AG09309 (cell line): ENCODE measurements at places on chromosomes 16 and 17.

DNA sequence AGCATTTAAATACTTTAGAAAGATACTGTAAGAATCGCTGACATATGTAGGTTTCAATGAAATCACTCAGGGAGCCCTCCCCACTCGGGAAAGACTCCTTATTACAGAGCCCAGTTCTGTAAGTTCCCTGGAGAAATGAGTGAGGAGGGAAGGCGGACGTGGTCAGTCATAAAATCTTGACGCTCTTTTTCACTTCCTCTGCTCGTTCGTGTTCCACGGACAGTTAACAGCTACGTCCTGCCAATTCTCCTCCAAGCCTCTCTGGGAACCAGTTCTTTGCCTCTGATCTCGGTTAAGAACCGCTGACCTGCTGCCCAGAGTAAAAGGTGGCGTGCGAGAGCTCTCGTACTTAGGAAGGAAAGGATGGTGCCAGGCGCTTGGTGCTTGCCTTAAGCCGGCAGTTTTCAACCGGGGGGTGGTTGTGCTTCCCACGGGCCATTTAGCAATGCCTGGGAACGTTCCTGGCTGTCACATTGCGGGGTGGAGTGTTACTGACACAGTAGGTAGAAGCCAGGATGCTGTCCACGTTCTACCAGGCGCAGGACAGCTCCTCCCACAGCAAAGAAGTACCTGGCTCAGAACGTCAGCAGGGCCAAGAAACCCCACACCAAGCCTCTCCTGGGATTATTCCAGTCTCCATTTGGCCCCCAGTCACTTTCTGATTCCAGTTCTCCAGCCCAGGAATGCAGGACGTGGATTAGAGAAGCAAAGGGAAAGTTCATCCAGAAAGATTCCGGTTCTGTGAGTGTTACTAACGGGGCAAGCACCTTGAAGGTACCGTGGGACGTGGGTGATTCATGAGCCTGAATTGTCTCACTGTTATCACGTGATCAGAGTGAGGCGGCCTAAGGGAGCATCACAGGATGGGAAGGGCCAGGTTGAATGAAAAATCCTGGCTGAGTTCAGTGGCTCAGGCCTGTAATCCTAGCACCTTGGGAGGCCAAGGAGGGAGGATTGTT lies 87.7 kb downstream of the MRM3 start:
- DNase-seq: peak; percentile 77

- no peak for DNase-seq
These were observed 42.0 kb downstream of the PLD6 start for GRCh38 chr17:17164156-17164555.

DNA sequence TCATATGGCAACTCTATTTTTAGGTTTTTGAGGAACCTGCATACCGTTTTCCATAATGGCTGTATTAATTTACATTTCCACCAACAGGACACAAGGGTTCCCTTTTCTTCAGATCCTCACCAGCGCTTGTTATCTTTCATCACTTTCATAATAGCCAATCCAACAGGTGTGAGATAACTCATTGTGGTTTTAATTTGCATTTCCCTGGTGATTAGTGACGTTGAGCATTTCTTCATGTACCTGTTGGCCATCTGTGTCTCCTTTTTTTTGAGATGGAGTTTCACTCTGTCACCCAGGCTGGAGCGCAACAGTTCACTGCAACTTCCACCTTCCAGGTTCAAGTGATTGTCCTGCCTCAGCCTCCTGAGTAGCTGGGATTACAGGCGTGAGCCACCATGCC lies 36.2 kb upstream of the ABCC3 start:
- DNase-seq: no peak

DNA sequence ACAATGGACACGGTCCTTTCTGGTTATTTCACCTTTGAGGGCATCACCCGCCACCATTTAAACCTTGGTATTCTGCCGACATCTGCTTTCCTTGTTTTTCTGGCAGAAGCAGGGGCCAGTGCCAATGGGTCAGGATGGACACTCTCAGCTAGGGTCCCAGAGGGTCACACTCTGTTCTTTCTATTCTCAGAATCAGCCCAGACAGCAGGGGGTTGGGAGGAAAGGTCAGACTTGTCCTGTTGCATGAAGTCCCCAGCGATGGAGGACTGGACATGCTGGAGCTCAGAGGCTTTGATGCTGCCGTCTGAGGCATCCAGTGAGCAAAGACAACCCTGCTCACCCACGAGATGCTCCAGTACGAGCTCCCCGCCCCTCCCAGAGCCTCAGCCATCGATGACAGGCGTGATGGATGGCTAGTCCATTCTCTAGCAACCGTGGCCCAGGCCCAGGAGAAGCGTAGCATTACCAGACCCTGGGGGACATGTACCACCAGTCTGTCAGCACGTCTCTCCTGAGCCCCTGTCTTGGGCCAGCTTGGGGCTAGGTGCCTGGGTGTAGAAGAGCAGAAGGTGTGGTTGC lies 62.0 kb downstream of the FOXL1 start:
- DNase-seq: no peak

DNA sequence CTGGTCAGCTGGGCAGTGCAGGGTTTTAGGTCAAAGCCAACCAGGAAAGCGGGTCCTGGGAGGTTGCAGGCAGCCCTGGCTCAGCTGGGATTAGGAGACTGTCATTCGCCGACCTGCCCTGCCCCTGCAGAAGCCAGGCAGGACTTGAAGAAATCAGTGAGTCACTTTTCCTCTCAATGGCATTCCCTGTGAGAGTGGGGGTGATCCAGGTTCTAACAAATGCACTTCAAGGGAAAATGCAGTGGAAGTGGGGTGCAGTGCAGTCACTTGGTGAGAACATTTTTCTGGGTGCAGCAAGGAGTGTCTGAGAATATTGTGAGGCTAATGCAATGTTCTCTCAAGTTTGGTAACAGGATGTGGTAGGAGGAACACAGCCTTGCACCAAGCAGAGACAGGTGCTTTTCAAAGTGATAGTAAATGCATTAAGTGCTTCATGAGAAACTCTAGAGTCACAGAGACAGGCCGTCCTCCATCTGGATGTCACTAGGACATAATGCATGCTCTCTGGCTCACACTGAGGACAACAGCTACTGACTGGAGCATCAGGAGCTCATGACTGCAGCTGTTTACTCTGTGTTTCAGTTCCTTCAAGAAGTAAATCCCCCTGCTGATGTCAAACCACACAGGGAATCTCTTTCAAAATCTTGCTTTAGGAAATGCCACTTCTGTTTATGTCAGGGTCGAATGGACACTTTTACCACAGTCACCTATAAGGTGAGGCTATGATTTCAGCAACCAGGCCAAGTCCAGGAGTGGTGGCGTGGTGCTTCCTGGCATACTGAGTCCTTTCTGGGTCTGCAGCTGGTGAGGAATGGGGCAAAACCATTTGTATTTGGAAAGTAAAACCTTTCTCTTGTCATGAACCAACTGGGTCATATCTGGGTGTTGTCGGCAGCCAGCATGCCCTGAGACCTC lies 16.7 kb downstream of the CDK5R1 start:
- DNase-seq: no peak

- DNase-seq: peak; percentile 67
These were observed 344.6 kb downstream of the SOX9 start for GRCh38 chr17:72465191-72466024.

DNA sequence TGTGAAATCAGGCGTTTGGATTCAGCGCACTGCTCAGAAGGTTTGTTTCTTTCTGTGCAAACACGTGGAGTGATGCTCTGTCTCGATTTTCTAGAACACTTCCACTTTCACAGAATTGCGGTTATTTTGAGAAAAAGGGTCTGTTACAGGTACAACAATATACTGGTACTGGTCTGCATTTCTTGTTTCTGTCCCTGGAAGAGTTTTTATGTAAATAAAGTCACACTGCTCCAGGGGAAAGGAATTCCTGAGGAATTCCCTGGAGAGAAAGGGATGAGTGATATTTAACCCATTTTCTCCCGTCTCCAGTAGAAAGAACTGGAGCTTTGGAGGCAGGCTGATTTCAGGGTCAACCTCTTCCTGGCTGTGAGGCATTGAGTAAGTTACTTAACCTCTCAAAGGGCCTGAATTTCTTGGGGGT lies 16.2 kb upstream of the RMI2 start:
- no peak for DNase-seq

DNA sequence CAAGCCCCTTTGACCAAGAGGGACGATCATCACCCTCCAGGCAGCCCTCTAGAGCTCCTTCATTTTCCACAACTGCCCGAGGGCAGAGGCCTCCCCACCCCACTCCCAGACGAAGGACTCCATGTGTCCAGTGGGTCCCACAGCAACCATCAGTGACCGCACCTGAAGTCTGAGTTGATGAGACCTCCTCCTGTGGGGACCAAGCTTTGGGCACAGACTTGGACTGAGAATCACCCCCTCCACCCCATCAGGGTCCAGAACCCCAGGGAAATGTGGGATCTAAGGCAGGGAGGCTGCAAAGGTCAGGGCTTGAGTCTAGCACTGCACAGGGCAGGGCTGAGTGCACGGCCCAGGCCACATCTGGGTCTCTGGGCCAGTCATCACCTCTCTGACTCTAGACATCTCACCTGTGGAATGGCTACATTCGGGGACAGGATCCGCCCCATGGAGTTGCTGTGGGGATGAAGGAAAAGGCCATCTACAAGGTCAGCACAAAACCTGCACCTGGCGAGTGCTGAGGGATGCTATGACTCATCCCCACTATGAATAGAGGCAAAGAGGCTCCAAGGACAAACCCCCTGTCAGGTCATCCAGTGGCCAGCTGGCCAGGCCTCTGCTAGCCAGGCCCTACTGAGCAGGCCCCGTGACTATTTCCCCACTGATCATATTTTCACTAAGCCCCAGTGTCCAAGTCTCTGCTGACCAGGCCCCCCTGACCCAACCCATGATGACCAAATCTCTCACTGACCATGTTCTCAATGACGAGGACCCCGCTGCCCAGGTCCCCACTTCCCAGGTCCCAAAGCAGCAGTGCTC lies 38.4 kb downstream of the TNFRSF13B start:
- no peak for DNase-seq

- DNase-seq: no peak
These were observed 8.4 kb downstream of the CCL16 start for GRCh38 chr17:35972945-35973332.

DNA sequence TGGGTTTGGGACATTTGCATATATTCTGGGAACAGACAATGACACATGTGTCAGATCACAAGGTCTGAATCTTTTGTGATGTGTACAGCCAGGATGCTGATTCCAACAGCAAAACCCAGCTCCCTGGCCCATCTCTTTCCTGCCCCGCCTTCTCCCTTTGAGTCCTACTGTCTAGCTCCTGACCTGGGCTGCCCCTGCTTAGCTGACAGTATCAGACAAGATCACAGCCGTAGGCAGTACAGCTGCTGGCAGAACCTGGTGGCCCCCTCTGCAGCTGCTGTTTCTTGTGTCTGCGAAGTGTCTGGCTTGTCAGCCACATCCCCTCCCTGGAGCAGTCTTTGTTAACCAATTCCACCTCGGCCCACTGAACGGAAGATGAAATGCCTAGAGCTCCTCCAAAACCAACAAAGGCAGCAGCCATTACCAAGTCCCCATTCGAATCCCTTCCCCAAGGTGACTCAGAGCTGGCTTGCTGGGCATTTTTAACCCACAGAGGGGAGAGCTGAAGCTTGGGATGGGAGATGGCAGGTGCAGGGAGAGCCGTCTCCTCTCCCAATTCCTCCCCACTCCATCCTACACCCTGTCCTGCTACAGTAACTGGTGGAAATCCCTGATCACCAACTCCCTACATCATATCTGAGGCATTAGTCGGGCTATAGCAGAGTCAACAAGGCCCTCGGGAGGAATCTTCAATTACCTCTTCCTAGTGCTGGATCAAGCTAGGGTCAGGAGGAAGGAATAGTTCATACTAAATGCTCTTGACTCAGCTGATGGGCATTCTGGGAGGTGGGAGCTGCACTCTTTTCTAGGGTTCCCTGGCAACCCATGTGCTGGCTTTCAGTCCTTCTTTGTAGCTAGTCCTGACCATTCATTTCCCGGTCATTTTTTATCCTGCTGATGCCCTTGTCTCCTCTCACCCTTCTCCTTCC lies 5.8 kb downstream of the PIPOX start:
- DNase-seq: no peak

- DNase-seq: peak; percentile 56
These were observed 98.9 kb downstream of the AATF start for GRCh38 chr17:37047631-37048104.

- DNase-seq: no peak
These were observed 9.9 kb downstream of the ZFP90 start for GRCh38 chr16:68548947-68549346.

- no peak for DNase-seq
These were observed 44.9 kb upstream of the DNAJA2 start for GRCh38 chr16:47018223-47018891.

DNA sequence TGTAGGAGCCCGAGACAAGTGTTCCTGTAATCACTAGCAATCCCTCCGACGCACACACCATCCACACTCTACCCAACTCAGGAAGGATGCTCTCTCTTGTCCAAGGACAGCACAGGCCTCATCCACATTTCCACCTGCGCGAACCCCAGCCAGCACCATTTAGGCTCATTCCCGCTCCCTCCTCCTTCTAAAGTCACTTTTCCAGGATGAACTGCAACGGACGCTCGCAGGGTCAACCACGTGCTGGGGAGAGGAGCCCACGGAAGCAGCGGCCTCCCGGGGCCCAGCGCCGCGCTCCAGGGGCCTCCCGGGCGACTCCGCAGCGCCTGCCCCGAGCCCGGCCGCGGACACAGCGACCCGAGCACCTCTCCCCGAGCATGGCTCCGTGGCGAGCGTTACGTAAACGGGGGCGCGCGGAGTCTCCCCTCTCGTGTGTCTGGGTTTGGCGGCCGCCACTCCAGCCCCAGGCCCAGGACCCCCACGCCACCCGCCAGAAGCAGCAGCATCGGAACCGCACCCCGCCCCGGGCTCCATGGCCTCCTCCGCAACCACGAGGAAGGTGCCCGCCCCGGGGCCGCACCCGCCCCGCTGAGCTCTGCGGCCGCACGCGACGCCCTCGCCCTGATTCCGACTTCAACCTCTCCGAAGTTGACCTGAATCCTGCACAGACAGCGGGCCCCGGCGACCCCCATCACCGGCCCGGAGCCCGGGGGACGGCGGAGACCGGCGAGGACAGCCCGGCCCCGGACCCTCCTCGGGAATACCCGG lies 668 bp downstream of the USP36 start:
- DNase-seq: no peak

DNA sequence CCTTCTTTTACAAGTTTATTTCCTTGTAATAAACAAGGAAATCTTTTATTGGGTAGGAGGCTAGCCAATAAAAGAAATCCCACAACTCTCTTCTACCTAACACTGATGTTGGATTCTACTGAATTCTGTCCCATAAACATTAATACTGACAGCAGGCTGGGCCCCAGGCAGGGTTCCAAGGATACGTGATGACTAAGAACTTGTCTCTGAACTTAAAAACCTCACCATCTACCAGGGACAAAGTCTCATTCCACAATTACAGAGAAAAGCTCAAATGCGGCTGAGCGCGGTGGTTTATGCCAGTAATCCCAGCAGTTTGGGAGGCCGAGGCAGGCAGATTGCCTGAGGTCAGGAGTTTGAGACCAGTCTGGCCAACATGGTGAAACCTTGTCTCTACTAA lies 64.9 kb downstream of the ARHGAP17 start:
- peak; percentile 7 for DNase-seq

GRCh38 chr17:68290268-68290954 lies 516 bp downstream of the SLC16A6 start:
- no peak for DNase-seq

- peak; percentile 8 for DNase-seq
These were observed 12.5 kb upstream of the C1QTNF8 start for GRCh38 chr16:1108299-1109252.

GRCh38 chr17:82888583-82889495 lies 49.0 kb upstream of the ZNF750 start:
- no peak for DNase-seq

GRCh38 chr16:10743227-10743609 lies 424 bp upstream of the NUBP1 start:
- DNase-seq: no peak
